Suprapubic skin (tissue), 4 donors: ENCODE measurements at places on chromosomes 3 and 15. TPM values are rescaled to one million over a fixed set of nuclear protein-coding genes. Genes with fewer than 3 reads are reported as not detected.

SGO1 gene
- 0.89 TPM for total RNA-seq

TMEM212 gene
- total RNA-seq, result not detected

LRIG1 gene
- total RNA-seq, result 80.9 TPM

RLBP1 gene
- not detected for total RNA-seq

- no peak overlapping the region for H3K4me3 ChIP-seq
- H3K27ac ChIP-seq, result no peak overlapping the region
- peak; percentile 67 for DNase-seq
- no peaks in the 10 kb centered on the region for H3K27me3 ChIP-seq
These were observed 16.4 kb downstream of the APBA2 start for GRCh38 chr15:28901987-28902745.

DNA sequence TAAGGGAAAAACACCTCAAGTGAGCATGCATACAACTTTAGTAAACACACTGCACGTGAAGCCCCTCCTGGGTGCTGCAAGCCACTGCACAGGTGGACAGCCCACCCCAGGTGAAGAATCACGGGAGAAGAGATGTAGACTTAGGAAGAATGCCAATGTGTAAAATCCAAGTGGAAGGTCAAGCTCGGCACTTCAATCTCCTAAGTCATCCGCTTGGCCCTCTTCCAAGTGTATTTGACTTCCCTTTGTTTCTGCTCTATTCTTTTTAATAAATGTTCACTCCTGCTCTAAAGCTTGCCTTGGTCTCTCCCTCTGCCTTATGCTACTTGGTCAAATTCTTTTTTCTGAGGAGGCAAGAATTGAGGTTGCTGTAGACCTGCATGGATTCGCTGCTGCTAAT, 316.6 kb downstream of the EDEM1 start:
- DNase-seq, result no peak
- no peak overlapping the region for H3K27ac ChIP-seq
- H3K36me3 ChIP-seq, result no peaks in the 10 kb centered on the region
- no peak overlapping the region for H3K4me3 ChIP-seq
- no peaks in the 10 kb centered on the region for H3K4me1 ChIP-seq
- no peaks in the 10 kb centered on the region for H3K27me3 ChIP-seq

DNA sequence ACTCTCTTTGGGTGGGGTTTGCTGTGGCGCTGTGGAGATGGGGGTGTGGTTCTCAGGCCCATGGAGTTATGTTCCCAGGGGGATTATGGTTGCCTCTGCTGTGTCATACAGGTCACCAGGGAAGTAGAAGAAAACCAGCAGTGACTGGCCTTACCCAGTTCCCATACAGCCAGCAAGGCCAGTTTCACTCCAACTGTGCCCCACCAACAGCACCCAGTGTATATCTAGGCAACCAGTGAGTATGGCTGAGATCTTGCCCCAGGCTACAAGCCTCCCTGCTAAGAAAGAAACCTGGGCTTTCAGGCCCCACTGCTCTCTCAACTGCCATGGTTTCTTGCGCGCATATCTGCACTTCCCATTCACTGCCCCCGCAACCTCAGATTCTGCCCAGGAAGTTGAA, 31.4 kb upstream of the RARB start:
- H3K4me3 ChIP-seq, result no peak overlapping the region
- H3K4me1 ChIP-seq, result no peaks in the 10 kb centered on the region
- H3K27me3 ChIP-seq, result no peaks in the 10 kb centered on the region

- no peaks in the 10 kb centered on the region for H3K36me3 ChIP-seq
These were observed 26.9 kb downstream of the PRKAR2A start for GRCh38 chr3:48820612-48821324.

DNA sequence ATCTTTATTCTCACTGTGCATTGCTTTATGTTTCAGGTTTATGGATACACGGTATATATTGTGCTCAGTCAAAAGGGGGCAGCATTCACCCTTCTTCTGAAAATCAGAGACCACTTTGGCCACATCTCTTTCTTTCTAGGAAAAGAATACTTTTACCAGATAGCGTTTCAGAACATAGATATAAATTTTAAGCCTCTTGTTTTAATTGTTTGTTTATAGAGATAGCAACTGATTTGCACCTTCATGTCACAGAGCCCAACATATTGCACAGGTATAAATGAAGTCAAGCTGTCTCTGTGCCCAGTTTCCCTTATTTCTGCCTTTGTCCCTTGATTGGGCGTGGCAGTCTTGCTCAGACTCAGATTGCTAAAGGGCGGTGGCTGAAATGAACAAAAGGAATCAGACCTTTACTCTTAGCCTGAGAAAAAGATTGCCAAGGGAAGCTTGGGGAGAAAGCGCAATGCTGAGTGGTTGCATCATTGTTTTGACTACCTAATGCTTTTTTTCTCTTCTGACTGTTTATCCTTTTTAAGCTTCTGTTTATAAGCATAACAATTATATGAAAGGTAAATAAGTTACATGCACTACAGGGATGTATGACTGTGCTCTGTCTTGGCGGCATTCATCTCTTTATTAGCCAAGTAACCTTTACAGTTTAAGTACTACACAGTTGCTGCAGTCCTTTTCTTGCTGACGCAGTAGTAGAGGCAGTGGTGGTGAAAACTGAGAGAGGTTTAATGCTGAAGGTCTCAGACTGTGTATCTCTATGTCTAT, 70.8 kb upstream of the ZBTB20 start:
- H3K27ac ChIP-seq, result no peak overlapping the region
- no peaks in the 10 kb centered on the region for H3K36me3 ChIP-seq
- H3K4me3 ChIP-seq, result no peak overlapping the region
- DNase-seq, result no peak
- H3K4me1 ChIP-seq, result peaks cover 7% of the 10 kb centered on the region
- H3K27me3 ChIP-seq, result no peaks in the 10 kb centered on the region

- H3K36me3 ChIP-seq, result no peaks in the 10 kb centered on the region
- no peak for DNase-seq
- peak overlapping the region; percentile 74 for H3K27ac ChIP-seq
- H3K4me1 ChIP-seq, result peaks cover 53% of the 10 kb centered on the region
- H3K4me3 ChIP-seq, result no peak overlapping the region
- no peaks in the 10 kb centered on the region for H3K27me3 ChIP-seq
These were observed 21.5 kb downstream of the PLD1 start for GRCh38 chr3:171788546-171789351.

GRCh38 chr3:182041668-182042291, 330.1 kb downstream of the SOX2 start:
- H3K27me3 ChIP-seq, result no peaks in the 10 kb centered on the region
- no peaks in the 10 kb centered on the region for H3K36me3 ChIP-seq
- H3K4me3 ChIP-seq, result no peak overlapping the region
- H3K27ac ChIP-seq, result no peak overlapping the region
- peaks cover 8% of the 10 kb centered on the region for H3K4me1 ChIP-seq

GRCh38 chr3:114582929-114583328, 289.1 kb downstream of the TIGIT start:
- H3K27ac ChIP-seq, result no peak overlapping the region
- no peak for DNase-seq
- H3K4me3 ChIP-seq, result no peak overlapping the region
- no peaks in the 10 kb centered on the region for H3K27me3 ChIP-seq

- H3K36me3 ChIP-seq, result no peaks in the 10 kb centered on the region
- no peak overlapping the region for H3K27ac ChIP-seq
- H3K27me3 ChIP-seq, result peaks cover 5% of the 10 kb centered on the region
- peaks cover 27% of the 10 kb centered on the region for H3K4me1 ChIP-seq
- H3K4me3 ChIP-seq, result no peak overlapping the region
These were observed 292.7 kb downstream of the UACA start for GRCh38 chr15:70470556-70471191.

DNA sequence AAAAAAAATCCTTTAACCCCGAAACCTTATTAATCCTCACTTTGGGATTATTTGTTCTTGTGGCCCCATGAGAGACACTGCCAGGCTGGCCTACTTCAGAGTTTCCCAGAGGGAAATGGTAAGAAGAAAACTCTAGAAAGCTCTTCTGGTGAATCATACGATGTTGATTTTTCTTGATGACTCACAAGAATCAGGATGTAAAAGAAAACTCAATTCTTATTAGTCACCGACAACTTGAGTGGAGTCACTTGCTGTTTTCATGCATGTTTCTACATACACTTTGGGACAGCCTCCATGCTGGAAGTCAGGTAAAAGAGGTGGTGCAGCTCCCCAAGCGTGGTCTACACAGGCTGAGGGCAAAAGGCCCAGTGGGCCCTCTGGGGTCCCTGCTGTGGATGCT, 42.8 kb downstream of the MYO5C start:
- H3K4me3 ChIP-seq, result no peak overlapping the region
- peak overlapping the region; percentile 16 for H3K27ac ChIP-seq
- no peaks in the 10 kb centered on the region for H3K27me3 ChIP-seq
- DNase-seq, result no peak

DNA sequence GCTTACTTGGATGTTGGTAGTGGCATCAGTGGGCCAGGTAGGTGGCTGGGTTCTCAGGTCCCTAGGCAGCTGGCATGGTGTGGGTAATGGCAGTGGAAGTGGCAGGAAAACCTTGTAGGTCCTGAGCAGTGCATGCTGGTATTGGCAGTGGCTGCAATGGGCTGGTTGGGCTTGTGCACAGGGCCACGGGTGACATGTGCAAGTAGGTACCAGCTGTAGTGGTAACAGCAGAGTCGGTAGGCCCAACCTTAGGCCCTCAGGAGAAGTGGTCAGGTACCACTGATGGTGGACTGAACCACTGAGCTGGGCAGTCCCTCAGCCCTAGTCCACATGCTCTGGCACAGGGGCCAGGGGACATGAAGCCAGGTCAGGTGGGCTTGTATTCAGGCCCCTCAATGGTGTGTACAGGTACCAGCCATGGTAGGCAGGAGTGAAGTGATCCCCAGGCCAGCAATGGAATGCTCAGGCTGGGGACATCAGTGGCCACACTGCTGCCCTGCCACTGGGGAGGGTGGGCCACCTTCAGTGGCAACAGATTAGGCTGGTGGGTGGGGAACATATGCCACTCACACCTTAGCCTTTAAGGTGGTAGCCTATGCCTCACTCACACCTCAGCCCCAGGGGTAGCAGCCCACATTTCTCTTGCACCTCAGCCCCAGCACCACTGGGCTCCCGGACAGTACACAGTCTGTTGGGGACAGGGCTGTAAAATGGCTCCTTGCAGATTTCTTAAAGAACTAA, 118.1 kb downstream of the LRRK1 start:
- peaks cover 18% of the 10 kb centered on the region for H3K36me3 ChIP-seq
- H3K27me3 ChIP-seq, result no peaks in the 10 kb centered on the region
- peak; percentile 33 for DNase-seq
- H3K4me1 ChIP-seq, result no peaks in the 10 kb centered on the region
- H3K27ac ChIP-seq, result no peak overlapping the region

DNA sequence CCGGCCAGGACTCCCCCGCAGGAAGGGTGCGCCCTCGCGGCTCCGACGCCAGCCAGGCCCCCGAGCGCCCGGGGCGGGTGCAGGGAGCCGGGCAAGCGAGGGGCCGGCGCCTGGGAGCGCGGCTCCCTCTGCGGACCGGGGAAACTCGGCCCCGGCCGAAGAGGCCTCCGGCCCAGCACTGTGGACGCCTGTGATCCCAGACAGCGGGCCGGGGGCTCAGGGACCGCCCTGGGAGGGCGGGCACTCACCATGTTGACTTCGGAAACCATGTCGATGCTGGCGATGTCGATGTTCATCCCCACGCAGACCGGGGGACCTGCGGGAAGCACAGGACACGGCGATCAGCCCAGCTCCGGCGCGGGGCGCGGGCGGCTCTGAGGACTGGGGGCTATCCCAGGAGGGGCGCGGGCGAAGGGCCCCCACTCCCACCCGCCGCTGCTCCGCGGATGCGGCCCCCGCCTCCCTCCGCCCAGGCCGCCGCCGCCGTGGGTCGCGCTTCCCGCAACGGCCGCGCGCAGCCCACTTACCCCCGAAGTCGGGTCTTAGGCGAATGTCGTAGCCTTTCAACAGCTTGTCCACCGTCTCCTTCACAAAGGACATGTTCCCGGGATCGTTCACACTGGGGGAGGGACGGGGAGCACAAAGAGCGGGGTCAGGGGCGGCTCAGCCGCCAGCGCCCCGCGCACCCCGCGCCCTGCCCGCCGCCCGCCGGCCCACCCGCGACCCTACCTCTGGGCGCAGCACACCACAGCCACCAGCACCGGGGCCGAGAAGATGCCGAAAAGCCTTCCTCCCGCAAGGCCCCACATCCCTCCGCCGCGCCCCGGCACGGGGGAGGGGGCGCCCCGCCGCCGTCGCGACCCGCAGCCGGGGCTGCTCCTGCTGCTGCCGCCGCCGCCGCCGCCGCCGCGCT, at the start of gene GABRB3:
Gene GABRB3, minus strand, starts transcription at position 913 of the 913 bp plus-strand sequence.
- peaks cover 22% of the 10 kb centered on the region for H3K4me1 ChIP-seq
- DNase-seq, result no peak
- peak within 1 kb of the TSS; percentile 58 for H3K4me3 ChIP-seq
- H3K27ac ChIP-seq, result no peak within 1 kb of the TSS
